SK-N-SH (cell line): ENCODE measurements at places on chromosomes 7 and 10. TPM values are rescaled to one million over a fixed set of nuclear protein-coding genes. Genes with fewer than 3 reads are reported as not detected.

DNA sequence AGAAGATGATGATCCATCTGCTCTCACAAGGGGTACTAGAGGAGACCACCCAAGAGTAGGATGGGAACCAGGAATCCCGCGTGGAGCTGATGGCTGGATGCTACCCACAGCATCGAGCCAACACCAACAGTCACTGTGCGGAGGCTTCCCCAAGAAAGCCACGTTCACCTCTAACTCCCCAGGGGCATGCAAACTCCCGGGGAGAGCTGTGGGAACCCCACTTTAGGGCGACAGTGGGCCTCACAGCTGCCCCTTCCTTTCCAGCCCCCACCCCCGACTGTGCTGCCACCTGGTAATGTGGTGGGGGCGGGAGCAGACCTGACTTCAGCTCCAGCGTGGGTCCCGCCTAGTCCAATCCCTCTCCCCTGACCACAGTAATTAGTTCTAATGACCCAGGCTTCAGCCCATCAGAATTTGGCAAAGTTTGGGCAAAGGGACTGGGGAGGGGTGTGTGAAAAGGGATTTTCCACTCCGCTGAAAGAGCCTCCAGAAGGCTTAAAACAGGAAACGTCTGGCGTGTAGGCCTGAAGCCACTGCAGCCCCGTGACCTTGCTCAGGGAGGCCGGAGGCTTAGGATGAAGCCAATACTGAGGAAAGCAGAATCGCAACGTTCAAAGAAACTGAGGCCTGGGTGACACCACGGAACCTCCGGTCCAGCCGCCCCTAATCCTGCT is 20.3 kb downstream of the ASB13 start:
- DNase-seq, result no peak

- peak; percentile 42 for DNase-seq
Observed at GRCh38 chr7:120554960-120555571, 282.1 kb downstream of the KCND2 start.

DNA sequence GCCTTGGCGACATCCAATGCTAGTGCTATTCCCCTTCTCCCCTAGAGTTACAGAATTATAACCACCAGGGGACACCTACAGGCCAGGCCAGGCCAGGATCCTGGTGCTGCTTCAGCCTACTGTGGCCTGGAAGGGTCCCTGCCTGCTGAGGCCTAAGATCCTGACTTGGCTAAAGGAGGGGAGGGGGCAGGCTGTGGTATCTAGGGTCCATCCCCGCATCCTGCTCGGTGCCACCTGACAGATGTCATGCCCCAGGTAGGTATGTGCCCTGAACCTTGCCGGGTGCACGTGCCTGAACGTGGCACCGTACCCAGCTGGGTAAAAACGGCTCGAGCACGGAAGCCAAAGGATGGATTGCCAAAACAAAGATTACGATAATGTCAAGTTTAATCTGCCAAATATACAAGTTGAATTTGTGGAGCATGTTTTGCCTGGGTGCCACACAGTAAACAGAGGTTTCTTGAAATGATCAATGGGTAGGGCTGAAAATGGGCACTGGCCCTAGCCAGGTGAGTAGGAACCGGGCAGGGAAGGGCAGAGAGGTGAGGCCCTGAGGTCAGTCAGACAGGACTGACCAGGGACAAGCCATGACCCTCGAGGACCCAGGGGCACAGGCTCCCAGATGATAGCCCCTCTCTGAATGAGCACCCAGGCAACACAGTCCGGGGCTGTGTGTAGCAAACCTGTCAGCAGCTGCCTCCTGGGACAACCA is 12.6 kb downstream of the PDAP1 start:
- DNase-seq, result no peak

- DNase-seq, result no peak
Observed at GRCh38 chr7:50651271-50651989, 86.2 kb upstream of the DDC start.

Gene ABCB4
- polyA plus RNA-seq, result 0.18 and 0.42 TPM in 2 replicates
